ENCODE measurements at places on chromosomes 12 and 14.
A peak's percentile ranks its signal among the peaks of the same experiment; 100 is the strongest.

DNA sequence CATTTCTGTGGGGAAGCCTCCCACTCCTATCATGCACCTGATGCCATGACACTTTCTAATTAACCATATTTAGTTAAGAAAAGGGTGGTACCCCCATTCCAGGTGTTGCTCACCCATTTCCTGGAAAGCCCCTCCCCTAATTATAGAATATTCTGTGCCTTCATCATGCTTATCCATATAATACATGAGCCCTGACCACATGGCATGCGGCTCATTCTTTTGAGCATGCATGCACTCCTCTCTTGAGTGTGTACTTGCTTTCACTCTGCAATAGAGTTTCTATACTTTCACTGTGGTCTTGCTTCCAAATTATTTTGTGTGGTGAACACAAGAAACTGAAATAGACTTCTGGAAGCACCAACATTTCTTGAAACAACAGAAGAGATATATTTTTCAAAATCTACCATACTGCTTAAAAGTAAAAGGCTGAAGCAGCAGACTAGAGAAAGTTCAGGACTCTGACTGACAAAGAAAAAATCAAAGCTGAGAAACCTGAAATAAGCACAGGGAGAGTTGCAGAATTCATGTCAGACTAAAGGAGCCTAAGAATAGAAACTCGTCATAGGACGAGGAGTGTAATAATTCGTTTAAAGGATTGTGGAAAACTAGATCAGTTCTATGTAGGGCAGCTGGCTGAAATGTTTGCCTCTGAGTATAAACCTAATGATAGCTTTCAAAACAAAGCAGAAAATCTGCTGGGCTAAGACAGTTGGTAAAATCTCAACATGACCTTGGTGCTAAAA lies 144.8 kb downstream of the KITLG start:
- no peak for DNase-seq

GRCh38 chr14:21026988-21027315 lies 2.1 kb upstream of the NDRG2 start:
- DNase-seq, result no peak

- peak; percentile 51 for DNase-seq
Observed at GRCh38 chr12:124730455-124730932, 133.2 kb downstream of the SCARB1 start.

- DNase-seq, result no peak
Observed at GRCh38 chr14:95045106-95045701, 112.1 kb downstream of the DICER1 start.

GRCh38 chr14:29584992-29585391 lies 342.7 kb downstream of the PRKD1 start:
- peak; percentile 89 for DNase-seq

- peak; percentile 44 for DNase-seq
Observed at GRCh38 chr12:55955800-55956508, 9.9 kb downstream of the PMEL start.

GRCh38 chr14:105938055-105938863 lies 411.9 kb downstream of the TMEM121 start:
- no peak for DNase-seq

GRCh38 chr12:101299931-101300330 lies 20.0 kb downstream of the UTP20 start:
- DNase-seq, result no peak

Measured in AG10803 (cell line).